ENCODE measurements at places on chromosomes 4 and X. TPM values are rescaled to one million over a fixed set of nuclear protein-coding genes. Genes with fewer than 3 reads are reported as not detected.

PRAF2 gene
- 55.3 TPM for total RNA-seq

BEND4 gene
- not detected for total RNA-seq

GRCh38 chr4:8229331-8229975 is 30.4 kb downstream of the SH3TC1 start:
- no peak for DNase-seq

DNA sequence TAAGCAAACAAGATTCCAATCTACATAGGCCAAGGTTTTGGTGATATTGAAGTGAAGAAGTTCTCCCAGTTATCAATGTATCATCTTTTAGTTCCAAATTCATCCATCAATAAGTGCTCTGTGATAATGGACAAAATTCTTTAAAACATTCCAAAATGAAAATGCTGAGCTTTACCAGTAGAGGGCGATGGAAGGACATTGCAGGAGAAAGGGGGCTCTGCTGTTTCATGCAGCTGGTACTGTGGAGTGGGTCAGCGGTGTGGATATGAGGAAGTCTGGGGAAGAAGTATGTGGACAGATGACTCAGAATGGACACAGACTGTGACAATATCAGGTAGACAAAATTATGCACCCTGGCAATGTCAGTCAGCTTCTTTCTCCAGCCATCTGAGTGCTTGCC is 46.6 kb upstream of the HS6ST2 start:
- DNase-seq: no peak

- DNase-seq: no peak
Measured at GRCh38 chr4:73875401-73875800, 6.2 kb downstream of the CXCL1 start.

GRCh38 chr4:57037982-57038604 is 59.4 kb downstream of the POLR2B start:
- DNase-seq: no peak

DNA sequence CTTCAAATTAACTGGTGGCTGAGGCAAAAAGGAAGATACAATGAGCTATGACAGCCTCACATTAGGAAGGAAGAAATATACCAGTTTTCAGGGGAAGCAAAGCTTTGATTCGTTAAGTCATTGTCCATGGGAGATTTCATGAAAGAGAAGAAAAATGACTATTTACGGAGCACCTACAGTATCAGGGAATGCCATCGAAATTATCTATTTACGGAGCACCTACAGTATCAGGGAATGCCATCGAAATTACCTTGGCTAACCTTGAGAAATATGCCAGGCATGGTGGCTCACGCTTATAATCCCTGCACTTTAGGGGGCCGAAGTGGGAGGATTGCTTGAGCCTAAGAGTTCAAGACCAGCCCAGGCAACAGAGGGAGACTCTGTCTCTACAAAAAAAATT is 28.5 kb upstream of the IQSEC2 start:
- DNase-seq: no peak

DNA sequence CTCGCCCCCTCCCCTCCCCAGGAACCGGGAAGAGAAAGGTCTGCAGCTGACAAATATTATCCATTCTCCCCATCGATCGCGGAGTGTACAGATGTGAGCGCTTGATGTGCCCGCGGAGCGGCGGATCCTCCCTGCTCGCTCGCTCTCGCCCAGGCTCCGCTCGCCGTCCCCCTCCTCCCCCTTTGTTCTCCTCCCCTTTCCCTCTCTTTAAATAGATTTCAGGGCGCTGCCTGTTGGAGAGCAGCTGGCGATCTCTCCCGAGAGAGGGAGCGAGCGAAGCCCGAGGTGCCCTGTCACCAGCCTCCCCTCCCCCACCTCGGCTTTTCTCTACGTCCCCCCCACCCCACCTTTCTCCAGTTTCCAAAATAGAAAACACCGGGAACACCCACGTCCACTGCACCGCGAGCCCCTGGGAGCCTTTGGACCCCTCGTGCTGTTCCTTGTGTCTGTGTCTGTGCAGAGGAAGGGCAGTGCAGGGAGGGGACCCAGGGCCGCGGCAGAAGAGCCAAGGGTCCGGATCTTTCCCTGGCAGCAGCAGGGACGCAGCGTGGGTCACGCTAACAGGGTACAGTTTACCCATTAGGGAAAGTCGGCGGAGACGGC is 56.6 kb upstream of the BCOR start:
- no peak for DNase-seq

Measured in osteocyte (in vitro differentiated cells).